ENCODE measurements at places on chromosomes 7 and 10. TPM values are rescaled to one million over a fixed set of nuclear protein-coding genes. Genes with fewer than 3 reads are reported as not detected.

Gene CASP2
- 20.3 TPM for polyA plus RNA-seq

DNA sequence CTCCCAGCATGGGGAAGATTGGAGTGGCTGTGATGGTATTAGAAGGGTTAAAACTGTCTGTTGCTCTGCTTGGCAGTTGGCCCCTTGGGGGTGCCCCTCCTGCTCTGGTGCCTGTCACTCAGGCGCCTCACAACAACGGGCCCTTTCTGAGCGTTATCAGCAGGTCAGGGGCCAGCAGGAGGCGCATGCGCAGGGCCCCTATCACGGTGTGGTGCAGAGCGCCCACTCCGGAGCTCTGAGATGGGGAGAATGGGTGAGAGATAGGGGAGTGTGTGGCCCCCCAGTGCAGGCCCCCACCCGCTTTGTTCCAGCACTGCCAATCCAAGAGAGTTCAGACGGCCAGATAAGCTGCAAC, 24.8 kb downstream of the GBX1 start:
- DNase-seq: no peak

DNA sequence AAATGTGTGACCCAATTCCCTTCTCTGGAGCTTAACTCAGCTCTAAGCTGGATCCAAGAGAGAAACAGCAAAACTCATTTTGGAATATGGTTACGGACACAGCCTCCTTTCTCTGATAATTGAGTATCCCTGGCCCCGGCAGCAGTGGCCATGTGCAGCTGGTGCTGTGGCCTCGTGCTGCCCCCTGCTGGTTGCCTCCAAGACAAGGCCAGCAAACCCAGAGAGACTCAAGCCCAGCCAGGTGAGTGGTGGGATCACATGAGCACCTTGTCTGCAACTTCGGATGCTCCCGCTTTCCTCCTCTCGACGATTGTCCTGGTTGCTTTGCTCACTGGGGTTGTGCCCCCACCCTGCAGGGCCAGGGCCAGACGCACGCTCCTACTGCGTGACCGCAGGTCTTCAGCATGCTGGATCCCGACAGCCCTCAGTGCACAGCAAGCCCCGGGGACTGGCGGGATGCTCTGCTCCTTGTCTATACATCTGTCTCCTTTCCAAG, 19.4 kb downstream of the SFTPD start:
- DNase-seq: no peak

Gene AIMP2
- 39.9 TPM for polyA plus RNA-seq

Gene SPOCK2
- polyA plus RNA-seq: 3.4 TPM

GRCh38 chr7:125057963-125058362, 128.3 kb upstream of the POT1 start:
- DNase-seq: no peak

DNA sequence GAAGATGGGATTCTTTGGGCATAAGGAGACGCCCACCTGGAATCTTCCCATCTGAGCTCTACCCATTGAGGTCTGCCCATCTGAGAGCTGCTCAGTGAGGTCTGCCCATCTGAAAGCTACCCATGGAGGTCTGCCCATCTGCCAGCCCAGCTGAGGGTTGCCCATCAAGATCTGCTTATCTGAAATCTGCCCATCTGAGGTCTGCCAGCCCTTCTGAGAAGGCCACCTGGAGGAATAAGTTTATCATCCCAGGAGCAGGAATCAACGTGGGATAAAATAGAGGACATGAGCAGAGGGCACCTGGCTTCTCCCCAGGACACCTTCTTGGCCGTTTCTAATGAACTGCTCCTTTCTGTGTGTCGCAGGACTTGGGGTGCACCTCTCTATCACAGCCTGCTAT, 35.3 kb upstream of the PDZD8 start:
- no peak for DNase-seq

Gene SLC26A5
- 0.13 TPM for polyA plus RNA-seq

- DNase-seq: no peak
Measured at GRCh38 chr7:137888241-137888640, 41.5 kb upstream of the DGKI start.

Gene NKX6-2
- polyA plus RNA-seq: 2.6 TPM

GRCh38 chr7:127754457-127754856, 102.5 kb downstream of the SND1 start:
- no peak for DNase-seq

GRCh38 chr7:87709258-87709657, 81.1 kb downstream of the RUNDC3B start:
- no peak for DNase-seq

DNA sequence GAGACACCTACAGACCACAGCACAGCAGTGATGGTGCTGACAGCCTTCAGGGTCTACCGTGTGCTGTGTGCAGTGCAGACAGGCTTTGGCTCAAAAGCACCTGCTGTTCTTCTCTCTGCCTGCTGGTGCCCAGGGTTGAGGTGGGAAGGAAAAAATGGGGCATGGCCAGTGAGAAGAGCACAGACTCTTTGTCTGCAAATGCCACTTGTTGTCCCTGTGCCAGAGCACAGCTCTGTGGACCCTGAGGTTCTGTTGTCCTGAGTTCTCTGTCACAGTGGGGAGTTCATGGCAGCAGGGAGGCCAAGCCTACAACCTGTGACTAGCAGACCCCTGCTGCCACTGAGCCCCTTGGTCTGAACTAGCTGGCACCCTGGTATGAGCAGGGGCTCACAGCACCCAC, 376.7 kb downstream of the GLRX3 start:
- DNase-seq: no peak

DNA sequence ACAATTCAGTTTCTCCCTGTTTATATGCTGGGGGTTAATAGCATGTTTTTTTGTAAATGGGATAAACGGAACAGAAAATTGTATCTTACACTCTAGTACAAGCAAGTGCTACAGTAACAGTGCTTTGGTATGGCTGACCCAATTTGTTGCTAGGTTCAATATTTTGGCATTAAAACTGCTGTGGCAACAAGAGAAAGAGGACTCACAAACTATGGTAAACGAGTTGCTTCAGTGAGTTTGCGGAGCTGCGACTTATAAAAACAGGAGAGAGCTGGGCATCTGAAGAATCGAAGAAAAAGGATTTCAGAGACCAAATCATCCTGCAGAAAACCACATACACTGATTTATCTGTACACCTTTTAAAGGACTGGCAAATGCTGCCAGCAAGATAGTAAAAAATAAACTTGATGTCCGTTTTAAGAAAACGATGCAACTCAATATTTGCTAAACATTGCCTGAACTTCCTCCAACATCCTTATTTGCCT, 2.2 kb downstream of the GLUD1 start:
- no peak for DNase-seq

DNA sequence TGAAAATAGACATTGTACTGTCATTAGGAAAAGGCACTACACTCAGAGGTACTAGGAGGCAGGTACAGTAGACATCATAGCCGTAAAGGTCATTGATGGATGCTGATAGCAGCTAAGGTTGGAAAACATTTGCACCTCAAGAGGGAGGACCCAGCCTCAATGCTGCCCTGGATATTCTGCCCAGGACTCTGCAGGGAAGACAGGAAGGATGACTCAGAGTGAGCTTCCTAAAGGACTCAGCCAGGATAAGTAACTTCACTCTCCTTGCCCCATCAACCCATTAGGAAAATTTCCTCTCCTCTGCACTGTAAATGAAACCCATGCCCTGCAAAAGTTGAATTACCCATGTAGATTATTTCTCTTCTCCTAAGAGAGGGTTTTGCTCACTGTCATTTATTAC, 617.9 kb upstream of the MKI67 start:
- DNase-seq: no peak

DNA sequence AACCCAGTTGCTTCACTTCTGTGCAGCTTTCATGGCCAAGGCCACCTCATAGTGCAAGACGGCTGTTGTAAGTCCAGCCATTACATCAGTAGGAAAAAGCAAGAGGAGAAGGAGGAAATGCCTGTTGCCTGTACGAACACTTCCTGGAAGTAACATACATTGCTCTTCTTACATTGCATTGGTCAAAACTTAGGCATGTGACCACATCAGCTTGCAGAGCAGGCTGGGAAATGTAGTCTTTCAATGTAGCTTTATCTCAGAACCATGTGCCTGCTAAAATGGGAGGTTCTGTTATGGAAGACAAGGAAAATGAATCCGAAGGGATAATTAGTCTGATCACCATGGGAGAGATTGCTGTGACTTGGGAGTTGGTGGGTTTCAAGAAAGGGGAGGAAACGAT, 4.3 kb downstream of the SLC29A3 start:
- no peak for DNase-seq

Gene FAM25A
- not detected for polyA plus RNA-seq
